Osteocyte (in vitro differentiated cells): ENCODE measurements at places on chromosomes 16 and 17. TPM values are rescaled to one million over a fixed set of nuclear protein-coding genes. Genes with fewer than 3 reads are reported as not detected.

GRCh38 chr16:69443927-69444631 is 19.7 kb downstream of the CYB5B start:
- DNase-seq = no peak

The CAPNS2 gene
- total RNA-seq = 0.35 and 0.37 TPM in 2 replicates

DNA sequence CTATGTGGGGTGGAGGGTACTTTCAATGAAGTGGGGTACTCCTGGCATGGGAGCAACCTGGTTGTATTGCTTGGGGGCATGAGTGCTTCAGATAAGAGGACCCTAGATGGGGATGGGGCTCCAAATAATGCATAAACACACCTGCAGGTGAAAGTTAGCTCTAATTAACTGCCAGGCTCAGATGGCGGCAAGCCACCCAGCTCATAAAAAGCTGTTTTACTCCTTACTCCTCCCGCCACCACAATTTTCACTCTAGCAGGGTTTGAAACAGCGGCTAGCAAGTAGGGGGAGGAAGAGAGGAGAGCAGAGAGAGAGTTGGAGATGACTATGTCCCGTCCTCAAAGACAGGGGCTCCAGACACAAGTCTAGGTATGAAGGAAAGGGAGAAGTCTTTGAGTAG is 117.7 kb upstream of the WSCD1 start:
- DNase-seq = no peak

The ARHGAP23 gene
- total RNA-seq = 165 and 177 TPM in 2 replicates

DNA sequence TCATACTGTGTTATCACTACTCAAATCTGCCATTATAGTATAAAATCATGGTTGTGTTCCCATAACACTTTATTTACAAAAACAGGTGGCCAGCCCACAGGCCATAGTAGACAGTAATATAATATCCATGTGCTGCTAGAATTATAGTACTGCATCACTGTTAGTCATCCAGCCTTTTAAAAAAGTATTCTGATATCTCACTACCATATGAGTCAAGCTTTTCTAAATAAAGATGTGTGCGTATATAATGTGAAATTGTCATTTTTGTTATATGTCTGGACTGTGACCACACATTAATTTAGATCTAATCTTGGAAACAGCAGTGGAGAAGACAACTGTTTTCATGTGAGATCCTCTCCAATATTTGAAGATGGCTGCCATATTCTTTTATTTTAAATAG is 1049.1 kb upstream of the GOT2 start:
- DNase-seq = no peak

DNA sequence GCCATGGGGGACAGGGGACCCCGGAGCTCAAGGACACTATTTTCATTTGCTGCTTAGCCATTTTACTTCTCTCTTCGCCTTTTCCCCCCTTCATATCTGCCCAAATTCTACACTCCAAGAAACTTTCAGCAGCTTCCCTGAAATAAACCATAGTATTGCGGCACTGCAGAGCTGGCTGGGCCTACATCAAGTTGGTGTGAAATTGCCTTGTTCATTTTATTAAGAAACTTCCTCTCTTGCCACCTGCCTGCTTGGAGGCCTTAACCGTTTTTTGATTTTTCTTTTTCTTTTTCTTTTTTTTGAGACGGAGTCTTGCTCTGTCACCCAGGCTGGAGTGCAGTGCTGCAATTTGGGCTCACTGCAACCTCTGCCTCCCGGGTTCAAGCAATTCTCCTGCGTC is 7.4 kb upstream of the CPNE2 start:
- no peak for DNase-seq

The CFAP119 gene
- total RNA-seq = 5.0 and 9.7 TPM in 2 replicates

DNA sequence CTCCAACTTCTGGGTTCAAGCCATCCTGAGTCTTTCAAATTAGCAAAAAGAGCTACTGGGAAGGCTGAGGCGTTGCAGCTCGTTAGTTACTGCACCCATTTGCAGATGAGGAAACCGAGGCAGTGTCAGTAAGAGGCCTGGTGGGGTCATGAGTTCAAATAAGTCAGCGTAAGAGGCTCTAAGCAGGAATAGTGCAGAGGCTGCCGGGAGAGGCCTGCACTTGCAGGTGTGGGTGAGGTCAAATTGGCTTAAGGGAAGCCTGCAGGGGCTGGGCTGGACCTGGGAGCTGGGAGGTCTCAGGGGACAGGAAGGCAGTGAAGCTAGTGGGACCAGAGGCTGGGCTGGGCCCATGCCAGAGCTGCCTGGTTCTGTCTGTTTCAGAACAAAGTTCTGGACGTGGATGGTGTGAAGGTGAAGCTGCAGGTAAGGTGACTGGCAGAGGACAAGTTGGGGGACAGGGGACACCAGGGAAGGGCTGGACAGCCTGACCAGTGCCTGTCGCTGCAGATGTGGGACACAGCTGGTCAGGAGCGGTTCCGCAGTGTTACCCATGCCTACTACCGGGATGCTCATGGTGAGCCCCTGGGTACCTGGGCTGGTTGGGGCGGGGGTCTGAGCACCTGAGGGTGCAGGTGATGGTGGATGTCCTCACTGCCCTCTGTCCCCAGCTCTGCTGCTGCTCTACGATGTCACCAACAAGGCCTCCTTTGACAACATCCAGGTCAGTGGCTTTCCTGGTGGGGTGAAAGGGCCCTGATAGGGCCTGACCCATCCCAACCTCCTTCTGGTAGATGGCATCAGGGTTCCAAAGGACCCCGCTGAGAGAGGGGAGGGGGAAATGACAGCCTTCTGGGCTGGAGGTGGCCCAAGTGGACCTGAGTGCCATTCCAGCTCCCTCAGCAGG is 3.0 kb downstream of the RAB26 start:
- DNase-seq = no peak

DNA sequence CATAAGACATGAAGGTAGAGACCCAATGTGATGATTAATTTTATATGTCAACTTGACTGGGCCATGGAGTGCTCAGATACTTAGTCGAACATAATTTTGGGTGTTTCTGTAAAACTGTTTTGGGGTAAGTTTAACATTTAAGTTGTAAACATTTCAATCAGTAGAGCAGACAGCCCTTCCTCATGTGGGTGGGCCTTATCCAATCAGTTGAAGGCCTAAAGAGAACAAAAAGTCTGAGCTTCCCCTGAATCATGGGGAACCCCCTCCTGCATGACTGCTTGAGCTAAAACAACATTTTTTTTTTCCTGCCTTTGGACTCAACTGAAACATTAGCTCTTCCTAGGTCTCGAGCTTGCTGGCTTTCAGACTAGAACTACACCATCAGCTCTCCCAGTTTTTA is 327.3 kb upstream of the SOX9 start:
- DNase-seq = no peak

The IGFBP4 gene
- 2,074 and 2,132 TPM in 2 replicates for total RNA-seq

DNA sequence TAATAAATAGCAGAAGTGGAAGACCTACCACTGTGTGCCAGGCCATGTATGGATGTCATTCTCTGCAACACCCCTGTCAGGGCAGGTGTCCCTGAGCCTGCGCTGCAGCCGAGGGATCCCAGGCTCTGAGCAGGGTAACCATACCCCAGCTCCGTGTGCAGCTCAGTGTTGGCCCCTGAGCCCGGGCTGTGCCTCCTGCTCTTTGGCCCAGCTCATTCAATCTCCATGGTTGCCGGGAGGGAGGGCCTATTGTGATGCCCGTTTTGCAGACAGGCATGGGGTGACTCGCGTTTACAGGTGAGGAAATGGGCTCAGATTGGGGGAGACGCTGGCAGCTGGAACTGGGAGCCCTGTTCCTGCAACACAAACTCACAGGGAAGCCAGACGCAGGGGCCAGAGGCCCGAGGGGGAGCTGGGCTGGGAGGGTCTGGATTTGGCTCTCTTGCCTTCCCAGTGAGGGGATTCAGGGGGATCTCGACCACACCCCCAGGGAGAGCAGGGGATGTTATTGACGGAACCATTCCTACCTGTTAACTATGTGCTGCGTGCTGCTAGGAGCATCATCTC is 190.5 kb downstream of the IRF8 start:
- no peak for DNase-seq

- no peak for DNase-seq
These were observed 244.7 kb upstream of the WSB1 start for GRCh38 chr17:27049104-27049784.

DNA sequence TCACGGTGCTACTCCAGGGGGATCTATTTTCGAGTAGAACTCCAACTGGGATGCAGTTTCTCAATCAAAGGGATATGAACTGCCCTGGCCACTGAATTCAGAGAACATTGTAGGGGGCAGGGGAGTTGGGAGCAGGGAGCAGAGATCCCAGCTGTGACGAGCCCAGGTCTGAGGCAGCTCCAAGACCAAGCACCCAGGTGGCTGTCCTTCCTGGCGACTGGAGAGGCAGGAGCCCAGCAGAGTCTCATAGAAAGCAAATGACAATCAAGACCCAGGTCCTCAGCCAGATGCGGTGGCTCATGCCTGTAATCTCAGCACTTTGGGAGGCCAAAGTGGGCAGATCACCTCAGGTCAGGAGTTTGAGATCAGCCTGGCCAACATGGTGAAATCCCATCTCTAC is 60.1 kb downstream of the TK2 start:
- DNase-seq = no peak

The DRC3 gene
- total RNA-seq = 2.1 and 2.9 TPM in 2 replicates

DNA sequence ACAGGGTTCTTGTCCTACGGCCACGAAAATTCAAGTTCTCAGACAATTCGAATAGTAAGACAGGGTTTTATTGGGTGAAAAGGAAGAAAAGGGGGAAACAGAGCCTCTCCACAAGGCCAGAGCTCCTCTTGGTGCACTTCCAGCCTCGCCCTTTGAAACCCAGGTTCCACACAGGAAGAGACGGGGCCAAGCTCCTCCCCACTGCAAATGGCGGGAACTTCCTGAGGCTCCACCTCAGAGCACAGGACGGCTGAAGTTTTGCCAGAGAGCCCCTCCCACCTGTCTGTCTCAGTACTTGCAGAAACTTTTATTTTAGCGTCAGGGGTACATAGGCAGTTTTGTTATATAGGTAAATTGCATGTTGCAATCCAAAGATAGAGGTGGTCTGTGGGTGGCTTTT is 165.7 kb upstream of the CDH8 start:
- no peak for DNase-seq

DNA sequence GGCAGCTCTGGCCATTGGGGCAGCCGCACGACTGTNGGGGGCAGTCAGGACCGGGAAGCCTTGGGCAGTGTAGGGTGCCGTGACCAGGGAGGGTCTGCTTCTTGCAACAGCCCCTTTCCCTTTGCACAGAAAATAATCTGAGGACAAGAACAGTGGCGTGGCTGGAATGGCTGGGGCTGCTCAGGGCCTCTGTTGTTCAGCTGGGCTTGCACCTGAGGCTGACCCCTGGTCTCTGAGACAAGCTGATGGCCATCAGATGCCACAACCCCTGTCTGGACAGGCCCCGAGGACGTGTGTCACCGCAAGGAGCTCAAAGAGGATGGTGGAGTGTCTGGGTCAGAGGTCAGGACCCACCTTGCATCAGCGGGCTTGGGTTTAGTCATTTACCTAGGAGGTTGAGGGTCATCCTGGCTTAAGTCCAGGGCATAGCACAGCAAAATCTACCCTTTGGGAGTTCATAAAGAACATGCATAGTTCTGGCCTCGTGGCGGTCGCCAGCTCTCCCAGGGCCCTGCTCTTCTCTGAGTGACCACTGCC is 46.9 kb downstream of the METRNL start:
- DNase-seq = no peak

The KCNG4 gene
- total RNA-seq = not detected in 2 replicates

DNA sequence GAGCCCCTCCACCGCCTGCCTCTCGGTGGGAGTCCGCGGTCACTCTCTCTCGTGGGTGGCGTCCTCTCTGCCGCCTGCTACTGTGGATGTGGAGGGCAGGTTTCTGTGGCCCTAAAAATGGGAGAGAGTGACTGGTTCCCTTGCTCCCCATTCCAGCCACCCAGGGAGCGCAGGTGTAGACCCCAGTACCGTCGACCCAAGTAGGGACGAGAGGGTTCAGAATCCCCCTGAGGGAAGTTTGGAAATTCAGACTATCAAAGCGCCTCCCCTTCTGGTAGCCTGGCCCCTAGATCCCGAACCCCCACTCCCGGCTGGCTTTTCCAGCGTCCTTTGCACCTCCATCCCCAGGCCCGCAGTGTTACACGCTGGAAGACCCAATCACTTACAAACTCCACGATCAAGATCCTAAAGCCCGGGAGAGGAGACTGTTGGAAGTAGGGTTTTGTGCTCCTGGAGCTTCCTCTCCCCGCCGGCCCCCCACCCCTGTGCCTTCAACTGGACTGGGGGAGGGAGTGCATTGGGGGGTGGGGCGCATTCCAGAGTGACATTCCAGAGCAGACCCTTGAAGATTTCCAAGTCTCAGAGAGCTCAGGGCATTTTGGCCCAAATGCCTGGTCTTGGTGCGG is 991 bp downstream of the GPRC5C start:
- DNase-seq = no peak

DNA sequence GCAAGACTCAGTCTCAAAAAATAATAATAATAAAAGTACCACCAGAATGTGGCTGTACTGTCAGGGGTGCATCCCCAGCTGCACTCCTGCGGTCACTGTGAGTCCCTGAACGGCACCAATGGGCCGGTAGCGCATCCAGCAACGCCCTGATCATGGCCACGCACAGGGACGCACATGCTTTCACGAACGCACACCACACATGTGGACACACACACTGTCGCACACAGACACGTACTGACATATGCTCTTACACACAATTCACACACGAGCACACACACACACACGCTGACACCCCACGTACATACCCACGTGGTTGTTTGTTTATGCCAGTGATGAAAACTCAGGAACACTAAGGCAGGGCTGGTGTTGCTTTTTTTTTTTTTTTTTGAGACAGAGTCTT is 21.8 kb downstream of the DOC2B start:
- DNase-seq = no peak

The HOXB6 gene
- total RNA-seq = not detected in 2 replicates

- no peak for DNase-seq
These were observed 458.0 kb downstream of the KIF2B start for GRCh38 chr17:54280741-54281140.

The NRN1L gene
- total RNA-seq = 1.4 and 1.5 TPM in 2 replicates

DNA sequence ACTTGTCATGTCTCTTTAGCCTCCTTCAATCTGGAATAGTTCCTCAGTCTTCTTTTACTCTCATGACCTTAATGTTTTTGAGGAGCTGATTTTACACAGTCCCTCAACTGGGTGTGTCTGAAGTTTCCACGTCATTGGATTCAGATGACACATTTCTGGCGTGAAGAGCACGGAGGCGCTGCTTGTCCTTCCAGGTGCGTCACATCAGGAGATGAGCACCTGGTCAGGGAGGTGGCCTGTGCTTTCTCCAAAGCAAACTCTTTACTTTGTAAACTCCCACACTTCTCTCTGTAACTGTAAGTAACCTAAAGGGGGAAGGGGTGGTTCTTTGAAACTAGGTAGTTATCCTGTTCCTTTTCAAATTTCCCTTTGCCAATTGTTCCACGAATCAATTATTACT is 52.5 kb upstream of the MNT start:
- no peak for DNase-seq
